Left ventricle myocardium inferior (tissue), 1 donor: ENCODE measurements at places on chromosomes 7 and 10.

- no peak for DNase-seq
These were observed 31.9 kb upstream of the AGBL3 start for GRCh38 chr7:134954197-134955082.

- no peak for DNase-seq
These were observed 785 bp downstream of the WDR86 start for GRCh38 chr7:151408839-151409666.

GRCh38 chr7:43394441-43395130 is 188.3 kb upstream of the STK17A start:
- no peak for DNase-seq

GRCh38 chr7:157930926-157931466 is 594.2 kb downstream of the DNAJB6 start:
- no peak for DNase-seq

DNA sequence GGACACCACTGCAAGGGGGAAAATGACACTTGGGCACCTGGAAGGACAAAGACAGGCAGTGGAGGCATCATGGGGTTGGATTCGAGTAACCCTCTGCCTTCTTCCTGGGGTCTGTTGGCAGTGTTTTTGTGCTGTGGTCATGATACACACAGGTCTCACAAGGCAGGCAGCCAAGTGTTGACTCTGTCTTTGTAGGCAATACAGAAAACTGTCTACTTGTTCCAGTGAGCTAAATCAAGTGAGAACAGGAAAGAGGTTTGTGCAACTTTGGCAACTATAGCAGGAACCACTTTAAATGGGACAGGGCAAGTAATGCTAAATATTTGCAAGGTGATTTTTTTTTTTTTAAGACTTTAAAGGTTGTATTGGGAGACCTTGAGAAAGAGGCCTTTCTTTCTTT is 578.6 kb upstream of the GALNT17 start:
- no peak for DNase-seq

DNA sequence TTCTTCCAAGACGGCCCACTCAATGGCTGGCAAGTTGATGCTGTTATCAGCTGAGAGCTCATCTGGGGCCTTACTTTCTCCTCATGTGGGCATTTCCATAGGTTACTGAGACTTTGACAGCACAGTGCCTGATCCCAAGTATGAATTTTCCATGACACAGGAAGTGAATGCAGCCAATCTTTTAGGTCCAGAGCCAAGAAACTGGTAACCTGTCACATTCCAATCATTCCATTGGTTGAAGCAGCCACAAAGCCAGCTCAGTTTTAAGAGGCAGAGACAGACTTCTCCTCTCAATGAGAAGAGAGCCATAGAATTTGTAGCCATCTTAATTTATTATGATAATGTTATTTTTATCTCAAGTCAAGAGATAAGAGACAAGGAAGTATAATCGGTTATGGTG is 775.5 kb downstream of the CNTNAP2 start:
- DNase-seq = no peak

GRCh38 chr10:8051109-8051821 is 3.2 kb upstream of the GATA3 start:
- DNase-seq = no peak

DNA sequence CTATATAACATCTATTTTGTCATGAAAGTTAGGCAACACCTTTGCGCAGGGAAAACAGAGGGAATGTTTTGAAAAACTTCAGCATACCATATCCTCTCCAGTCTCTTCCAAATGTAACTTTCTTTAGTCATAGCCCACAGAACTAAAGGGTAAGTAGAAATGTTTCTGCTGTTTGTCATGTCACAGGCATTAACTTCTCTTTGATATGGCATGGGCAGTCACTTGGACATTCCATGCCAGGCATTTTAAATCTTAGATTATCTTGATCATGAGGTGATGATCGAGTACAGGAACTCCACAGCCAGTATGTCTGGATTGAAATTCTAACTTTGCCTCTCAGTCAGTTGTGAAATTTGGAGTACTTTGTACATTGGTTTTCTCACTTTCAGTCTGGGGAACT is 27.5 kb upstream of the ETV1 start:
- no peak for DNase-seq

GRCh38 chr7:50660040-50660829 is 95.0 kb upstream of the DDC start:
- no peak for DNase-seq

DNA sequence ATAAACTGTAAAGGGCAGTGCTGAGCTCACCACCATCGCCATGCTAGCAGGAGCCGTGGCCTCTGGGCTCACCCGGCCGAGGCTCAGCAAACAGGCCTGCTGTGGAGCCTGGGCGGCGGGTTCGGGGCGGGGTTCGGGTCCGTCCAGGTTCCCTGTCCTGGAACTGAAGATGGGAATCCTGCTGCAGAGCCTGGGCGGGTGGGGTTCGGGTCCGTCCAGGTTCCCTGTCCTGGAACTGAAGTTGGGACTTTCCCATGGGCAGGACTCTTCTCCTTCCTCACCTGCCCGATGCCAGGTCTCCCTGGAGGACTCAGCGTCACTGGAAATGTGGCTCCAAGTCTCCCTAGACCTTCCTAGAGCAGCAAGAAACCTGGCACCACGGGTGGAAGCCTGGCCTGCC is 36.6 kb downstream of the EN2 start:
- no peak for DNase-seq
